Thymus (tissue), 14 donors: ENCODE measurements at places on chromosomes 1 and 21. TPM values are rescaled to one million over a fixed set of nuclear protein-coding genes. Genes with fewer than 3 reads are reported as not detected.

Gene C2CD4D
- polyA plus RNA-seq, result 0.34 TPM

Gene TINAGL1
- 26.7 TPM for polyA plus RNA-seq

Gene SYT6
- 0.11 TPM for polyA plus RNA-seq

Gene GBP6
- 1.8 TPM for polyA plus RNA-seq

Gene KRTAP20-1
- not detected for polyA plus RNA-seq
